ENCODE measurements at places on chromosomes 12 and 14.
A peak's percentile ranks its signal among the peaks of the same experiment; 100 is the strongest.

DNA sequence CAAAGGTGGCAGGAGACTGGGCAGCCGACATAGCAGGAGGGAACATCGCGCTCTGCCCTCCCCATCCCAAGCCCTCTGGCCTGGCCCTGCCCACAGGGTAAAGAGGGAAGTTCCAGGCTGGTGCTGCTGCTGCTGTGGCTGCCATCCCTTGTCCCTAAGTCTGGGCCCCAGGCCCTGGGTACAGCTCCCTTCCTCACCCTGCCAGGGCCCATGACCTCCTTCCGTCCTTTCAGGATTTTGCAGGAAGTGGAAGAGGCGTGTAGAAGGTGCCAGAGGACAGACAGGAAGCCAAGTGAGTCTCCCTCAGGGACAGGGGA, 14.7 kb upstream of the NCOR2 start:
- DNase-seq, result no peak

- peak; percentile 79 for DNase-seq
These were observed 24.2 kb downstream of the OTUB2 start for GRCh38 chr14:94050231-94050880.

DNA sequence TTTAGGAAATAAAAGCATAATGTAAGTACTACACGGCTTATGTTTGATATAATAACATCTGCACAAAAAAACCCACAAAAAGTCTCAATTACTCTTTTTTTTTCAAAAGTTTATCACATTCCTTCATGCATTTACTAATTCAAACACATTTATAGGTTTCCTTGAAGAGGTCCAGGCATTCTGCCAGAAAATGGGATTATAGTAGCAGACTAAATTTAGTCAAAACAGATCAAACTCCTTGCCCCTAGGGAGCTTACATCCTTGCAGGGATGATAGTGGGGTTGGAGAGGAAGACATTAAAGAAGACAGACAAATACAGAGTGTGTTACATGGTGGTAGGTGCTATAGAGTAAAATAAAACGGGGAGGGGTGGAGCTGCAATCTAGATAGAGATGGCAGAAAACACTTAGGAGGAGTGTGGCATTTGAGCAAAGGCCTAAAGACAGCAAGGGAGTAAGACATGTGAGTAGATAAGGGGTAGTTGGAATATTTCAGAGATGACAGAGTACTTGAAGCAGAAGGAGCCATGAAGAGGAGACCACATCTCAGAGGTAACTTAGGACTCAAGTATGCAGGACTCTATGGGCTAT, 266.9 kb downstream of the PPFIA2 start:
- no peak for DNase-seq

DNA sequence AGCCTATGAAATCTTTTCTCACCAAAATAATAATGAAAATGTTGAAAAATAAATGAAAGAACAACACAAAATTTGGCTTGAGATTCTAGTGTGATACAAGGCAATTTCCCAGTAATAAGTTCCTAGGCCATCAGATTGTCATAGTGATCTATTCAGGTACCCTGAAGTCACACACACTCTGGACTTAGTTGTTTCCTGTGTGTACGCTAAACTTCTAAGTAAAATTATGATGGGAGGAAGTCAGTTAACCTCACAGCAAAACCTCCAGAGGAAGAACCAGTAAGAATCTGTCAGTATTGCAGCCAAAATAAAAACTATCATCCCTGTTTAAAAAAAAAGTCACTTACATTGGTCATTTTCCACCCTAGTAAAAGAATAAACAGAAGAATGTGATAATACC, 81.9 kb downstream of the DBX2 start:
- no peak for DNase-seq

GRCh38 chr12:13128291-13128965, 25.0 kb upstream of the GSG1 start:
- DNase-seq, result no peak

- no peak for DNase-seq
These were observed 4.3 kb downstream of the KRR1 start for GRCh38 chr12:75507086-75507485.

GRCh38 chr12:4276524-4277204, 3.1 kb downstream of the CCND2 start:
- peak; percentile 79 for DNase-seq

DNA sequence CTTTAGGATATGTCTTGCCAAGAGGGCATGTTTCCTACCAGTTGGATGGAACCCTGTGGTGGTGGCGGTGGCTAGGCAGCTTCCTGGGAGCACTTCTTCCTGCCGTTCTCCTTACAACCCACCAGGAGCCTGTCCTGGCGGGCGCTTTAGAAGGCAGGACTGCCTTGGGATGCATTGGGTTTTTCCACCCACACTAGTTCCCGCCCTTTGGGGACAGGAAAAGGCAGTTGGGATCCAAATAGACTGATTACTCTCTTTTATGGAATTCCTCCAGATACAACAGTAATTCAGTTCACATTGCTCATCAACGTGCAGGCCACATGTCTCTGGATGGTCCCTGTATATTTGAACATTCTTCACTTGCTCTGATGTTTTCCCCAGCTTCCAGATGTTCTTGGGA, 305.7 kb upstream of the SSTR1 start:
- DNase-seq, result no peak

DNA sequence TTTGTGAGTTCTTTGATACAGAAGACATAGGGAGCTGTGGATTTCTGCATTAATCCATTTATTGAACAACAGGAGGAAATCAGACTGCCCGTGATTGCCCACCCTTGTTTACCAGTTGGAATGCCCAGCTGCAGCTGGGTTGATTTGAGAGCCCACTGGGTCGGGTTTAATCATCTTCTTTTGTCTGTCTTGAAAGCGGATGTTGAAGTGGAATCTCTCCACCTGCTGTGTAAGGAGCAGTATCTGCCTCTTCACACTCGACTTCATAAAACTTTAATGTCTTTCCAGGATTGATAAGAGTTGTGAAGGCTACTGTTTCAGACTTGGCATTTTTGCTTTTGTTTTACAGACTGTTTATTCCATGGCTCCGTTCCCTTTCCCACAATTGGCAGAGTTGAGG, 39.9 kb downstream of the TBC1D30 start:
- no peak for DNase-seq

DNA sequence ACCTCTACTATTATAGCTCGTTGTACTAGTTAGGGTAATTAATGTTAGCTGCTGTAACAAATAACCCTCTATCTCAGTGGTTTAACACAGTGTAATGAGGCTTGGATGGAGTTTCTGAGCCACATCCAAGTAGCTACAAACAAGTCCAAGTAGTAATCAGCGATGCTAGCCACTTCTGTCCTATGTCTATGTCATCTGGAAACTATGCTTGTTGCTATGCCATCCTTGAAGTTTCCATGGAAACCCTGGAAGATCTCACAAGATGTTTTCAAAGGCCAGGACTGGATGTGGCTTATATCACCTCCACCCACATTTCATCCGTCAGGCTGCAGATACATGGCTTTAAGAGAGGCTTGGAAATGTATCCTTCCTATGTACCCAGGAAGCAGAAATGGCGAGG, 422.1 kb downstream of the AACS start:
- no peak for DNase-seq

DNA sequence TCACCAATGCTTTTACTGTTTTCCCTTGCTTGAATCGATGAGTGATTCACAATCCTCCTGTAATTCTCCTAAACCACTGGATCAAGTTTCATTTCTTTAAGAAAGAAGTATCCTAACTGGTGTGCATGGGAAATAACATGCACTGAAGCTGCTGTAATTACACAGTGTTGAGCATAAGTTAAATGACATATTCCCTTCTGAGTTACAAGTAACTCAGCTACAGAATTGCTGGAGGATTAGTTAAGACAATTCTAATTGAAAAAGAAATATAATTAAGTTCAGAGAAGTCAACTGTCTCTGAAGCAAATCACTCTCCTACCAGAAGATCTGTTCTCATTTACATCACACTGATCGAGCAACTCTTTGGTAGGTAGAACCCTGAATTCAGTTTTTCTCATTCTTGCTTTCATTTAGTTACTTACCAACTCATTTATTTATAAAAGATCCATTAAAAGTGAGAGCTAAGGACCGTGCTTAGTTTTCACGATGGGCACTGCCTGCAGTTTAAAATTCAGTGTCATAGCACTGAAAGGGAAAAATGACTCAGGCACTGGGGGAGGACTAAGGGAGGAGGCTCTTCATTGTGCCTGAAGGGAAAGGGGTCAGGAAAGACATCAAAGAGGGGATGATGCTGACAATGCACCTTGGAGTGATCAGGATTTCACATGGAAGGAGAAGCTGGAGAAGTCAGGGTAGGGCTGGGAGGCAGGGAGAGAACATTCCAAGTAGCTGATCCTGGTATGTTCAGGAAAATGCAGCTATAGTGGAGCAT, 327.2 kb downstream of the EMP1 start:
- DNase-seq, result no peak

GRCh38 chr12:32533971-32534590, 134.7 kb downstream of the FGD4 start:
- DNase-seq, result peak; percentile 88

DNA sequence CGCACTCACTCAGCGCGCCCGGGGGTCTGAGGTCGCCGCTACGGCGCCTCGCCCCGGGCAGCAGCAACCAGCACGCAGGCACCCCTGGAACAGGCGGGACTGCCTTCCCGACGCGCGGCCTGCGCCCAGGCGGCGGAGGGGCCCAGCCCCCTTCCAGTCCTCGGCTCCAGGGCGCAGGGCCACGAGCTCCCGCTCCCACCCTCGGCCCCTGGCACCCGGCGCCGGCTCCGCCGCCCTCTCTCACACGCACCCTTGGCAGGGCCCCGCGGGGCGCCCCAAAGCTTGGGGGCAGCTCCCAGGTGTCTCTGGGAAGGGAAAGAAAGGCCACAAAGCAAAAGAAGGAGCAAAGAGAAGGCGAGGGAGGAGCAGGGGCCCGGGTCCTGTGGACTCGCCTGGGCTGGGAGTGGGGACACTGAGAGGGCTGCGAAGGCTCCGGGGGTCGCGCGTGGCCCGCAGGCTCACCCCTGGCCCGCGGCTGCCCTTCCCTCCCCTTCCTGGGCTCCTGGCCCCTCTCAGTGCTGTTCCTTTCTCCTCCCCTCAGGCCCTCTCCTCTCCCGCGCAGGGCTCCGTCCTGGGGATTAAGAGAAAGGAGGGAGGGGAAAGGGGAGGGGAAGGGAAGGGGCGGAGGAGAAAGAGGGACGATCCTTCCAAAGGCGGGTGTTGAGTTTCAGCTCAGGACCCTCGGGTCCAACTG, 907 bp upstream of the EFS start:
- DNase-seq, result no peak

- peak; percentile 86 for DNase-seq
These were observed 50.8 kb upstream of the ZFP36L1 start for GRCh38 chr14:68843471-68844209.

GRCh38 chr14:102665621-102666020, 73.2 kb downstream of the RCOR1 start:
- no peak for DNase-seq

GRCh38 chr14:63431466-63431865, 111.7 kb downstream of the PPP2R5E start:
- no peak for DNase-seq

DNA sequence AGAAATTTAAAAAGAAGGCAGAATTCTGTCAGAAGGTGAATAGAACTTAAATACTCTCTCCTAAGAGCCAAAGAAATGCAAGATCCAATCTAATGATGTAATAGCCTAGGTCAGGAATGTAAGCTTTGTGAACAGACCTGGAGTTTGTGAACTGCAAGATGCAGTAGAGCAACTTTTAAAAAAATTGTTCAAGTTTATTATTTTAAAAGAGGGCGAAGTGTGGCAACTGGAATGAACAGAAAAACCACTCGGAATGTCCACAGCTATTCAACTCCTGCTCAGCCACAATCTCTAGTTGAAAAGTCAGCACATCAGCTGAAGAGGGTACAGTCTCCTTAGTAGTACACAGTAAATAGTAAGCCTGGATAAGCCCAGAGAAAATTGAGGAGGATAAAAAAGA, 228.8 kb downstream of the PPFIA2 start:
- DNase-seq, result no peak

- DNase-seq, result no peak
These were observed 287.2 kb upstream of the DIO2 start for GRCh38 chr14:80498533-80498932.

GRCh38 chr12:6996040-6996441, 22.2 kb downstream of the LPCAT3 start:
- DNase-seq, result no peak

DNA sequence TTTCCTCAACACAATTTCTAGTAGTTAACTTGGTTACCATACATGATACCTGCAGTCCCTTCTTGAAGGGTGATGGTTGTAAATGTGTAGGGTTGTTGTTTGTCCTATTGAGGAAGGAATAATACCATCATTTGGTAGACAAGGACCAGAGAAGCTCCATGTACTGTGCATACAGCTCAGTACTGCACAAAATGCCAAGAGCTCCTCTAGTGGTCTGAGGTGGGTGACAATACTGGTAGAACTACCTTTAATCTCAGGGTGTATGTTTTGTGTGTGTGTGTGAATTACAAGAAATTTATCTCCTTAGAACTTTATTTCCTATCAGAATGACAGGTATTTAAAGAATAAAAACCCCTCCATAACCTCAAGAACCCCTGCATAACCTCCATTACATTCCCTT, 575.3 kb downstream of the TMTC2 start:
- DNase-seq, result no peak

GRCh38 chr12:132422040-132422380, 67.9 kb upstream of the FBRSL1 start:
- no peak for DNase-seq

DNA sequence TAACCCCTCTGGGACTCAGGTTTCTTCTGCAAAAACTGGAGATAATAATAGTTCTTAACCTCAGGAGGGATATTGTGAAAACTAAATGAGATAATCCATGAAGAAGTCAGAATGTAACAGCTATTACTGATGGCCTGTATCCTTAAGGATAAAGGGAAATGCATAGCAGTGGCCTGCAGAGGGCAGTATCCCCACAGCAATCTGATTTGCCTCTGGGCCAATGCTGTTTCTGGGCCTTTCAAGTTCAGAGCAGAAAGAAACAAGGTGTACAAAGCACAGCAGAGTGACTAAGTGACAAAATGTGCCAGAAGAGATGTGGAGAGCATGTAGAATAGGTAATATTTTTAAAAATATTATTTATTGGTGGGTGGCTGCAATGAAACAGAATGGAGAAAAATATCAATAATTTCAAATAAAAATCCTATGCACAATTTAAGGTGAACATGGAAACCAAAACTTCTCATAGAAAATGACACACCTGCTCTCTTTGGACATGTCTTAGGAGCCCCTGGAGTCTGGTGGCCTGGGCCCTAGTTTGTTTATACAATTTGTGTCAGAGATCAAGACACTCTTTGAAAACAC, 90.3 kb downstream of the C12orf75 start:
- DNase-seq, result peak; percentile 72

DNA sequence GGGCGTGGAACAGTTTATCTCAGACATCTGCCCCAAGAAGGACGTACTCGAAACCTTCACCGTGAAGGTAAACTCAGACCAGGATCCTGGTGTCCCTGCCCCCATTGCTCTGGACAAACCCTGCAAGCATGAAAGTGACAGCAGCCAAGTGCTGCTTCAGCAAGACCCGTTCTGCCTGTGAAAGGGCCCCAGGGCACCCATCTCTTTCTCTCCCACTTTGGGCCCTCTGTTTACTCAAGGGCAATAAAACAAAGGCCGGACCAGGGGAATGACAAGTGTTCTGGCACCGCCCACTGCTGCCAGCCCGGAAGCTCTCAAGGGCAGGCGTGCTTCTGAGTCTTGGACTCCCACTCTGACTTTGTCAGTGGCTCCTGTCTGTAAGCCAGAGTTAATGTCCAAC, 35.3 kb downstream of the CD9 start:
- no peak for DNase-seq

GRCh38 chr12:65263777-65264176, 14.7 kb upstream of the MSRB3 start:
- no peak for DNase-seq

GRCh38 chr12:123163227-123163626, 12.3 kb upstream of the PITPNM2 start:
- no peak for DNase-seq

- no peak for DNase-seq
These were observed 55.9 kb upstream of the TMCC3 start for GRCh38 chr12:94706250-94706661.

- no peak for DNase-seq
These were observed 56.7 kb downstream of the BTBD7 start for GRCh38 chr14:93276031-93276716.

Measured in left lobe of liver (tissue), 2 donors.